ENCODE measurements at places on chromosomes 5 and 9.

DNA sequence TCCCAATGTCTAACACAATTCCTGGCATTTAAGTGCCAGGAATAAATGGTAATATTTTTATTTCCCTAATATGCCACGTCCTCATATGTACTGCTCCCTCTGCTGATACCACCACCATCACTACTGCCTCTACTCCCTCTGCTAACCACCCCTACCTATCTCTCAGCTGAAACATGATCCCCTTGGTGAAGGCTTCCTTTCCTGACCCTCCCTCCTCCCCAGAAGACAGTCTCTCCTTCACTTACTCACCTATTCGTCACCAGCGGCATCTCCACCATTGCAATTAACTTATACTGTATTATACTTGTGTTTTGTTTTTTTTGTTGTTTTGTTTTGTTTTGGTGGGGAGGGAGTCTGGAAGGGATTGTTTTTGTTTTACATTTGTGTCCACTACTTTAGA is 4.8 kb downstream of the DENND1A start:
- no peak for DNase-seq

DNA sequence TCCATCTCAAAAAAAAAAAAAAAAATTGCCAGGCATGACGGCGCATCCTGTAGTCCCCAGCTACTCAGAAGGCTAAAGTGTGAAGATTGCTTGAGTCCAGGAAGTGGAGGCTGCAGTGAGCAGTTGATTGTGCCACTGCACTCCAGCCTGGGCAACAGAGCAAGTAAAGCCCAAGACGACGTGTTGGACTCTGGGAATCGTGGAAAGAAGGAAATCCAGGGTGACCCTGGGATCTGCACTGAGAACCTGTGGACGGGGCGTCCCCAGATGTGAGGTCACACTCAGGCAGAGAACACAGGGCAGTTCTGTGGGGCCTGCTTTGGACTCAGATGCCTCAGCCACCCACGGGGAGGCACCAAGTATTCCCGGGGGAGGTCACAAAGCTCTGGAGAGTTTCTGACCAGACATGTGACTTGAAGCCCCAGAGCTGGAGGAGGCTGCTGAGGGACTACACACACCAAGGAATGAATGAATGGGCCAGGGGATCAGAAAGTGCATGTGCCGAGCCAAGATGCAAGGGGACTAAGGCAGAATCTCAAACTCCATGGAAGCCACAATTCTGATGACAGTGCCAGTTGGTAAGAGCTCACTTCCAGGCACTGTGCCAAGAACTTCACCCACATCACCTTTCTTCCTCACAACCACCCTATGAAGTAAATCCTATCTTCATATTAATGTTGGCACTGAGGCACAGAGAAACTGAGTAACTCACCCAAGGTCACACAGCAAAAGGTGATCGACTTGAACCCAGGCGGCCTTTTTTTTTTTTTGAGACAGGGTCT is 12.9 kb downstream of the DYNC2I2 start:
- no peak for DNase-seq

- DNase-seq, result no peak
Observed at GRCh38 chr9:69186841-69187611, 12.9 kb downstream of the TJP2 start.

- DNase-seq, result peak; percentile 88
Observed at GRCh38 chr9:10059044-10059443, 553.8 kb downstream of the PTPRD start.

- DNase-seq, result no peak
Observed at GRCh38 chr5:54311176-54311677, 854 bp upstream of the ARL15 start.

Data from fibroblast of skin of abdomen (primary cell).